ENCODE measurements at places on chromosomes 2 and 18.

DNA sequence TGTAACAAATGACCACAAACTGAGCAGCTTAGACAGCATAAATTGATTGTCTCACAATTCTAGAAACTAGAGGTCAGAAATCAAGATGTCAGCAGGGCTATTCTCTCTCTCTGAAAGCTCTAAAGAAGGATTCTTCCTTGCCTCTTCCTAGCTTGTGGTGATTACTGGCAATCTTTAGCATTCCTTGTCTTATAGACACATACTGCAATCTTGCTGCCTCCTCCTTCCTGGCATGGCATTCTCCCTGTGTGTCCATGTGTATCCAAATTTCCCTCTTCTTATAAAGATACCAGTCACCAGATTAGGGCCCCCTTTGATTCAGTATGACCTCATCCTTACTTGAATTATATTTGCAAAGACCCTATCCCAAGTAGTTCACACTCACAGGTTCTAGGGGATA, 2.3 kb downstream of the ASB3 start:
- DNase-seq = no peak

DNA sequence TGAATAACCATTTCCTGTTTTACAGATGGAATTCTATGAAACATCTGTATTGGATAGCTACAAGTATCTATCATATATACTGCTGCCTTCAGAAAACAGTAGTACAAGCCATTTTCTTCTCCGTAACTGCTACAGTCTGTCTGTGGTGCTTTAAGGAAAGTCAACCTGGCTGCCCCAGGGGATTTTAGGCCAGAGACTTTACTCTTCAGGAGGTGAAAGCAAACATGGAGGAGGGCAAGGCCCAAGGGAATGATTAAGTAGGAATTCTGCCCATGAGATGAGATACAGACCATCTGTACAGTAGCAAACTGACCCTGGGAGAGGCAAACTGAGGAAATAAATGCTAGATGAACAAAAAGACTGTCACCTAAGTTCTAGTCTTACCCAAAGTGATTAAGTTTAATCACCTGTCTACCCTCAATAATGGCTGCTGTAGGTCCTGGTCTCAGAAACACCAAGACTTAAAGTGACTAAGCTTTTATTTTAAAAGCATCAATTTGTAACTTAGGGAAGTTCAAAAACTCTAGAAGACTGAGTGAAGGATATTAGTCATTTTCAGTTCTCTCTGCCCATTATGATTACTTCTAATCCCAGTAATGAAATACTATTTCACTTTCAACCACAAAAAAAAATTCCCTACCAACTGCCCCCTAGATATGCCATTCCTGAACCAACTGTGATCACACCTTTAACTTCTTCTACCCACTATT, 14.8 kb downstream of the MBD2 start:
- peak; percentile 77 for DNase-seq

- DNase-seq = no peak
These were observed 60.6 kb downstream of the FMNL2 start for GRCh38 chr2:152395572-152395971.

DNA sequence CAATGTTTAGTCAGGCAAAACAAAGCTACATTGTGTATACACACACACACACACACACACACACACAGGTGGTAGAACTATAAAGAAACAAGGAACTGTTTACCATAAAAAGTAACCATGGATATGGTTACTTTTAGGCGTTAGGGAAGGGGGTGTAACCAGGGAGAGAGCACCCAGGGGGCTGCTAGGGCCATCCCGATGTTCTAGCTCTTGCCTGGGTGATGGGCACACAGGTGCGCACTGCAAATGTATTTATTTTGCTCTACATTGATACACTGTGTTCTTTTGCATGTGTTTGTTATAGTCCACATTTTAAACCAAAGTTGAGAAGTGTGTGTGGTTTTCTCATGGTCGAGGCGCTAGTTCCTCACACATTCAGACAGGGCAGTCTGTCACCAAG, 69.8 kb upstream of the MYCN start:
- DNase-seq = no peak

DNA sequence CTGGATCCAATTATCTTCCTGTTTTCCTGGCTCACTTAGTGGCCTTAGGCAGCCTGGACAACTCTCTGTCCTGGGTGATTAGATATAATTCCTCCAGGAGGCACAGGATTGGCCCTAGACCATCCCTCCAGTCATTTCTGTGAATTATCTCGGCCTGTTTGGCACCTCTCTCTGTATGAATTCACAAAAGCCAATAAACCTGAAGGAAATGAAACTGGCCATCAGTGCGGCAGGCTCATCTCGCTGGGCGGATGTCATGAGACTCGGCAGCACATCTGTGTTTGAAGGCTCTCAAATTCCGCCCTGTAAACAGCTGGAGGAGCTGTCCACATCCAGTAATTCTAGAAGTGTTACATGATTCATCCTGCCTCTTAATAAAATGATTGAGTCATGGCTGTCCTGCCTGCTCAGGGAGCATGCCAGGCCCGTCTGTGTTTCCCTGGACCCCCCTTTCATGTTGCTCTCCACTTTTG, 38.6 kb downstream of the ACOXL start:
- DNase-seq = no peak

GRCh38 chr2:179265082-179265510, 464 bp upstream of the SESTD1 start:
- DNase-seq = no peak

DNA sequence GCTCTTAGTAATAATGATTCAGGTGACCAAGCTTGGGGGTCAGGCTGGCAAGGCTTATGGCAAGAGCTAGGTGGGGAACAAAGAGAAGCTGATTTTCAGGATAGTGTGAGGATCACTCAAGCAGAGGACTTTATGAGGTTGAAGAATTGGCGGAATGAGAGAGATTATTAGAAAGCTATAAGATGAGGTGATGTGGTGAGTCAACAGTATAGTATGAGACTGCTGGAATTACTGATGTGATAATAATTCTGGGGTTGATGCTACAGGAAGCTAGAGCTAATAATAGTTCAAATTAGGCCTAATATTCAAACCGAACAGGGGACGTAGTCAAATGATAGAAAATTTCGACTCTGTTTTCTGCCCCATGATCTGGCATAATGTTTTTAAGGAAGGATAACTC, 2115.3 kb upstream of the PIK3C3 start:
- no peak for DNase-seq

GRCh38 chr2:137969418-137969765, 5.1 kb downstream of the HNMT start:
- DNase-seq = no peak

DNA sequence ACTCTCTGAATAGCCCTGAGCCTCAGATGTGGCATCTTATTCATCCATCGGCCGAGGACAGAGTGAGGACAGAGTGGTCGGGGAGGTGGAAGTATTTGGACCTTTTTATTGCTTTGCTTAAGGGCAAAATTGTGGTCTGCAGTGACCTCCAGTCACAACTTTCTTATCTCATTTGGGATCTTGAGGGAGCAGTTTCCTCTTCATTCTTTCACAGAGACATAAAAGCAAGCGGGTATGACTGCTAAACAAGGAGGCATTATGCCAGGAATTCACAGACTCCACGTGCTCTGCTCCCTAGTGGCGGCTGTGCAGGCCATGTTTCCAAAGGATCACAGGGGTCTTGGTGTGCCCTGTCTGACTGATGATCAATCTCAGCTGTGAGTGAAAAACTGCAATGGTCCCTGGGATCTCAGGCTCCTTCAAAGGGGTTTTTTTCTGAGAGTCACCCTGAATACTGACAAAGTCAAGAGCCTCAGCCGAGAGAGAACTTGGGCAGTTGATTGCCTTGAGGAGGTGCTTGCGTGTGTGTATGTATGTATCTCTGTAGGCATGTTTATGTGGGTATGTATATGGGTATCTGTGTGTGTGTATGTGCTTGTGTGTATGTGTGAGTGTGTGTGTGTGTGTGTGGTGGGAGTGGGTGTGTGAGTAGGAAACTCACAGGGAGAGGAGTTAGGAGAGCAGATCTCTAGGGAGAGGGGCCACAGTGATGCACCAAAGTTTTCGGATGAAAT, 47.7 kb downstream of the RAPGEF4 start:
- DNase-seq = no peak

DNA sequence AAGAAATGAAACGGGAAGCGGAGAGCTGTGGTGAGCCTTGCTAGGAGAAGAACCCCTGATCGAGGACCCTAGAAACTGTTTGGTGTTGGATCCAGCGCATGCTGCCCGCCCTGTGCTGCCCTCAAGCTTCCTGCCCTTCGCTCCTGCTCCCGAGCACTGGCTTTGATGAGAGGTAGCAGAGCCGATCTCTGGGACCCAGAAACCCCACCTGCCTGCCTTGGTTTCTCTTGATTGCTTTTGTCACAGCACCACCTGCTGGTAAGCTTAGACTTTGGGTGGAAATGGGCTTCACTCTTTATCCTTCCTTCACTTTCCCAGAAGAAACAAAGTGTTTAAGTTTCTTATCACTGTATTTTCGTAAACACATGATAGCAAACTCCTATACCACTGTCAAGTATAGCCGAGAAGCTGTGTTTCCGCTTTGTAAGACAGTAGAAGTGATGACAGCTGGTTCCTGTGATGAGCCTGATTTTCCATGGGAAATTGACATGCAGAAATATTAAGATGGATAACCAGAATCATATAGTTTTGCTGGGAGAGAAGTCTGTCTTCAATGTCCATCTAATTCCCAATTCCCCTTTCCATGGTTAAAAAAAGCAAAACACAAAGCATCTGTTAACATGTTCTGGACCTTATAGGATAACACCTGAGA, 267.4 kb downstream of the PHLPP1 start:
- peak; percentile 73 for DNase-seq

- DNase-seq = no peak
These were observed 338.1 kb downstream of the SLC4A3 start for GRCh38 chr2:219965287-219966194.

- DNase-seq = peak; percentile 65
These were observed 73.1 kb upstream of the RMDN2 start for GRCh38 chr2:37851828-37852584.

DNA sequence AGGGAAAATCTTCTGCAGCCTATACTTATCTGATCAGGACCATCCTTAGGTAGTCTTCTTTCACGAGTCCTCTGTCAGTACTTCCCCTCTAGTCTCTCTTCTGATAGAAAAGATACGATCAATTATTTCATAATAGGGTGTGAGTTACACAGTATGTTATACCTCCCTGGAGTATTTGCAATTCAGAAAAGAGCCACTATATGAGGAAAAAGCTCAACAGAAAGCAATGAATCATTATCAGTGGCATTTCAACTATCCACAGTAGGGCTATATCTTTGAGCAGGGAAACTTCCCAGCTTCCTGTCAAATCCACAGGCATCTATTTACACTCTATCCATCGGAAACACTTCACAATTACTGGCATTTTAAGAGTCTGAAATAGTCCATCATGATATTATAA, 105.3 kb upstream of the ACVR2A start:
- DNase-seq = no peak

DNA sequence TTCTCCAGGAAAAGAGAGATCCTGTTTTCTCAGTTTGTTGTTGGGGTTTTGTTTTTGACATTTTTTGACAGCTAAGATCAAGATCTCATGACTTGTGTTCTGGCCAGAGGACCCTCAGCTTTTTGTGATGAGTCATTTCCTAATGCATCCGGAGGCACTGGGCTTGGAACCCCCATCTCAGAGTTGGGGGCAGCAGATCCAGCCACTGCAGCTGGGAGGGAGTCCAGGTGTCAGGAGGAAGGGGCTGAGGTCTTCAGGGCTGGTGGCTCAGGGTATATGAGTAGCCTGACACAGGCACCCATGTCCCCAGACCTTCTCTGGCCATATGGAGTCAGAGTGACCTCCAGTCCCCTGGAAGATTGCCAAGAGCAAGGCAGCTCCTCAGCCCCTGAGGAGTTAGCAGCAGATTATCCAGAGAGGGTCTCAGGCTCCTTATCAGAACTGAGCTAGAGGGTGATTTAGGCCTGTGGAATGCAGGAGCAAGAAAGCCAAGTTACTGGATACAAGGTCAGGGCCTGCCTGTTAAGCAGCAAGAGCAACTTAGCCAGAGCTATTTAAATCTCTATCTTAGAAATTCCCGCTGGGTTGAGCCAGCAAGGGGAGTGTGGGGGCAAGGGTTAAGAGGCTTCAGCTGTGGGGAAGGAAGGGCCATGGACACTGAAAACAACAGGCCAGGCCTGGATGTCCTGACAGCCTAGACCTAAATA, 62.4 kb downstream of the TANC1 start:
- no peak for DNase-seq

DNA sequence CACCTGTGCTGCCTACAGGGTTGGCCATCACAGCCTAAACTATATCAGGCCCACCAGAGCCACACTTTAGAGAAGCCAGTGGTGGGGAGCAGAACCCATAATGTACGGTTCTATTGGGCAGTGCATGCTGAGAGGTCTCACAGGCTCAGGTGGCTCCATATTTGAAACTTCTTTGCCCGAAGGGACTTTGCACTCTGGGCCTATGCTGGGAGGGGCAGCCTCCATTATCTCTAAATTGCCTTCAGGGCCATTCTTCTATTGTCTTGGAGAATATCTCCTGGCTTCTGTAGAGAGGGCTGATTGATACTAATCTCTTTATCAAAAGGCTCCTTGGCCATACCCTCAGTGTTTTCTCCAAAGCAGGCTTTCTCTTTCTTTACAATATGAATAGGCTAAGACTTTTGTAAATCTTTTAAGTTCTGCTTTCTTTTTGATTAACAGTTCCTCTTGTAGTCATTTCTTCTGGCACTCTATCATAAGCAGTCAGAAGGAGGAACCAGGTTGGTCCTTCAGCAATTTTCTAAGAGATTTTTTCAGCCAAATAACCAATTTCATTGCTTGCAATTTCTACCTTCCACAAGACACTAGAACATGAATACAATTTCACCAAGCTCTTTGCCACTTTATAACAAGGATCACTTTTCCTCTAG, 44.5 kb downstream of the RPE start:
- no peak for DNase-seq

GRCh38 chr2:109046925-109047508, 58.0 kb upstream of the EDAR start:
- DNase-seq = peak; percentile 60

- no peak for DNase-seq
These were observed 1203.8 kb upstream of the PIK3C3 start for GRCh38 chr18:40751186-40751585.

DNA sequence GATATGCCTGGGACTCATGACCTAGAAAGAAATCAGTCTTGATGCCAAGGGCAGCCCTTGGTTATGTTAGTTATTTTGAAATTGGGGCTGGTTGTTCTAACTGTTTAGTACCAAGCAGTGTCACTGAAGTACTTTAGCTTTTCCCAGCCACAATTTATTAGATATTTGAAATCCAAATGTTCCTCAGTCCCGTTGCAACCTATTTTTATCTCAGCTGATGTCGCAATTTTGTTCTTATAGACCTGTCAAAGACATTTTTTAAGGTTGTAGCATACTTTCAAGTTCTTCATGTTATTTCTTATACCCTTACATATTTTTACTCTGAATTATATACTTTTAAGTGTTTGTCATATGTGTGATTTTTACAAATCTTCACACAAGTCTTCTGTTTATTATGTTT, 100.1 kb downstream of the LRP1B start:
- no peak for DNase-seq

All from GM12865 (cell line).